ENCODE measurements at places on chromosomes 11 and 22.
A peak's percentile ranks its signal among the peaks of the same experiment; 100 is the strongest.

DNA sequence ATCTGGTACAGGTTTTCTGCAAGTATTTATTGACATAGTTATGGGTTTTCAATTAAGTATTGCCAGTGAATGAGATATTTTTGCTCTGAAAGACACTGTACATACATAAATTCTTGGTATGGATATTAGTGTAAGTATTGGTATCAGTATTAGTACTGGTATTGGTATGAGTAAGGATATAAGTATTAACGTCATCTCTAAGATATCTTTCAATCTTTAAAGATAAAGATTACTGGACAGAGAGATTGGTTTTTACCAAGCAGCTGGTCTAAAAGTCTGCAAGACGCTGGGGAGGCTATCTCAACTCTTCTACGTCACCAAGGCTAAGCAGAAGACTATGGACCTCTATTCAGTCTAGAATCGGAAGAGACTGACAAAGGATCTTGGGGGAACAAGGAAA, 234.5 kb downstream of the NXPE2 start:
- no peak for DNase-seq

- DNase-seq = peak; percentile 19
Observed at GRCh38 chr11:69540118-69541000, 58.9 kb downstream of the LINC01488 start.

DNA sequence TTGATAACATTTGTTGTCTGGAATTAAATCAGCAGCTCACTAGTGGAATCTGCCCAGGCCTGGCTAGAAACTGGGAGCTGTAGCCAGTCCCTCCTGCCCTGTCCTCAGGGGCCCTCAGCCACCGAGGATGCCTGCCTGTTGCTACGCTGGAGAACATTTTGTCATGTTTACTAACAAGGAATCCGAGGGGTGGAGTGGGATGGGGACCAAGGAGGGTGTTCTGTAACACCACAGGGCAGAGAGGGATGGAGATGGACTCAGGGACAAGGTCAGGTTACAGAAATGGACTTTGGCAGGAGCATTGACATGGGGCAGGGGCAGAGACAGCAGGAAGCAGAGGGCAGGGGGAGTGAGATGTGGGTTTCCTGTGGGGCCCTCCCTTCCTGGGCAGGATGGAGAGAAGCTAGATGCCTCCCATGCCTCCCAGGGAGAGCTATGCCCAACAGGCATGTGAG, 45.8 kb upstream of the AMPD3 start:
- no peak for DNase-seq

DNA sequence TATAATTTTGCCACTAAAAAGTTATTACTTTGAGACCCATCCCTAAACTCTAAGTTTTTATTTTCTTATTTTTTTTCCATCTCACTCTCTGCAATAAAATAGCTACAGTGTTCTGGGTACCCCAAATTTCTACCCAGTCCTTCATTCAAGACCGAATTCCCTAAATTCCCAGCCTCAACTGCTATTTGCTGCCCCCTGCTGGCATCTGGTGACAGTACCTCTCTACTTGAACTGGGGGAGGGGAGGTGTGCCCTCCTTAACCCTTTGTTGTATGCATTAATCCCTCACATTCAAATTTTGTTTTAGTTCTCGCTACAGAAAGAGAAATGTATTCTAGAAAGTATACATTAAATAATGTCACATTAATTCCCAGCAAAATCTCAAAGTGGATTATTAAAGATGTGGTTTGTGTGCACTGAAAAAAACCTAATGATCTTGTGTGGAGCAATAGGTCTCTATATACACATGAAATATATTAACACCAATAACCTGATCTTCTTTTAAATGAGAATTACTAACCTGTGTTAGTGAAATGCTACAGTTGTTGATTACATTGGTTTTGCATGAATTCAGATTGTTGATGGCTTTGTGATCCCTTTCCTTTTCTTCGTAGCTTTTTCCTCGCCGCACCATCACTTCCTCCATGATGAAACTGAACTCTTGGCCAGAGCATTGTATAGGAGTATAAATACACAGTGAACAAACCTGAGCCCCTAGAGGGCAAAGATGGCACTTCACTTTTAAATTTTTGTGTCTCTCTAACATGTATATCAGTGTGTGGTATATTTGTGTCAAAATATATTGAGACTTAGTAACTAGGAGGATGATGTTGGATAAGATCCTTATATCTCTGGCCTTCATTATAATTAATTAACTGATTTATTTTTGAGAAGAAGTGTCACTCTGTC, 590.0 kb downstream of the METTL15 start:
- DNase-seq = peak; percentile 1

- no peak for DNase-seq
Observed at GRCh38 chr11:113015098-113015455, 53.9 kb downstream of the NCAM1 start.

DNA sequence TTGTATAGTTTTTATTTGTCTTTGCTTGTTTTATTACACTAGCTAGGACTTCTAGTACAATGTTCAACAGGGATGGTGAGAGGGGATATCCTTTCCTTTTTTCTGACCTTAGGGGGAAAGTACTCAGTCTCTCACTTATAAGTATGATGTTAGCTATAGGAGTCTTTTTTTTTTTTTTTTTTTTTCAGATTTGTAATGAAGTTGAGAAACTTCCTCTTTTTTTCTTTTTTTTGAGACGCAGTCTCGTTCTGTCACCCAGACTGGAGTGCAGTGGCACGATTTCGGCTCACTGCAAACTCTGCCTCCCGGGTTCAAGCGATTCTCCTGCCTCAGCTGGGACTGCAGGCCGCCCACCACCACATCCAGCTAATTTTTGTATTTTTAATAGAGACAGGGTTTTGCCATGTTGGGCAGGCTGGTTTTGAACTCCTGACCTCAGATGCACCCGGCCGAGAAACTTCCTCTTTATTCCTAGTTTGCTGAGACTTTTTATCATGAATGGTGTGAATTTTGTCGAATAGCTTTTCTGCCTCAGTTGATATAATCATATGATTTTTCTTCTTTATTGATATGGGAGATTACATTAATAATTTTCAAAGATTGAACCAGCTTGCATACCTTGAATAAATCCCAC, 10.9 kb downstream of the TRIM22 start:
- DNase-seq = no peak

DNA sequence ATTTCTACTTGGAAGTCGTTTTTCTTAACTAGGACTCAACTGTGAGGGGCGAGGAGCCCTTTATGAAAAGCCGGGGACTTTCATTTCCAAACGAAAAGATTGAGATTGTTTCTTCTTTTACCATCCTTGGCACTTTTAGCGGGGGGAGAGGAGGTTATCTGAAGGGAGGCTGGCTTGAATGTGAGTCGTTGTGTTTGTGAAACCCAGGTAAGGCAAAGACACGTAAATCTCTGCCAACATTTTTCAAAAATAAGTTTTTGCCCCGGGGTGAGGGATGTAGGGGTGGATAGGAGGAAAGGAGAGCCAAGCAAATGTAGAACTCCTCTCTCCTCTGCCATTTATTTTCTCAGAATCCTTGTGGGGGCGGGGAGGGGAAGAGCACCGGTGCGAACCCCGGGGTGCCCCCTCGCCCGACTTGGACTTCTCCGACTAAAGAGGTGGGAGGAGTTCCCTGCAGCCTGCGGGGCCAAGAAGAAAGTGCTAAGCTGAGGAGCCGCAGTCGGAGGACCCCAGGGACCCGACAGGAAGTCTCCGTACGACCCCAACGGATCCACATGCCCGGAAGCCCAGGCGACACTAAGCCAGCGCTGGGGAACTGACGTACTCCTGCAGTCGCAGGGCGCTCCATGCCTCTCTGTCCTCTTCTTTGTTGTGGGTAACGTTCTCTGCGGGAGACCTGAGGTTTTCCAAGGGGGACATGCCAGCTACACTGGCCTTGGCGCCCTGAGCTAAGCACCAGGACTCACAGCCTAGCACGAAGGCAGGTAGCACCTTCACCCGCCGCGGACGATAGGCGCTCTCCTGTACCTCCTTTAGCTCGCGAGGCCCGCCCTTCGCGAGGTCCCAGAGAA, 2.4 kb upstream of the WT1 start:
- DNase-seq = no peak

Data from NCI-H1092 (cell line).